ENCODE measurements at places on chromosomes 3 and 15.

GRCh38 chr15:39429898-39430357 lies 151.0 kb upstream of the THBS1 start:
- no peak for DNase-seq

DNA sequence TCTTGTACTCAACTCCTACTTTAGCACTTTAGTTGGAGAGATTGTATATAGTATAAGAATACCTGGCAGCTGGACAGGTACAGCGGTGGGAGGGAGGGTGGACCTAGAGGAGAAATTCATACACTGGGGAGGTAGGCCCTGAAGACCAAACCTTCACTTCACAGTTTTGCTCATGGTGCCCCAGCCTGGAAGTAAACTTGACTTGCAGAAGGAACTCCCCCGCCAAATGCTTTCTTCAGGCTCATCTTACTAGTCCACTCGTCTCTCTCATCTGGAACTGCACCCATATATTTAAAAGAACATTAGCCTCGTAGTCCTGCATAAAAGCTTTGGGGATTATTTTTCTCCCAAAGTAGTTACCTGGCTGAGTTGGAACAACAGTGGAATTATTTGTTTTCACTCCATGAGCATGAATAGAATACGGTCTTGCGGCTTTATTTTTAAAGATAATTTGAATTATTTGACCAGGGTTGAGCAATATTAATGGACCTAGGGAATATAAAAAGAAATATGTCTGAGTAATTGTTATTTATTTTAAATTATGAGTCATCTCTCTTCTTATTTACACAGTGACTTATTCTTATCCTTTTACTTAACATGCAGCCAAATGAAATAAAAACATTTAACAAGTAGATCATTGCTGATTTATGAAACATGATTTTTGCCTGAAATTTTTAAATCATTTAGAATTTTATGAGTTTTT lies 25.5 kb upstream of the CP start:
- no peak for DNase-seq

DNA sequence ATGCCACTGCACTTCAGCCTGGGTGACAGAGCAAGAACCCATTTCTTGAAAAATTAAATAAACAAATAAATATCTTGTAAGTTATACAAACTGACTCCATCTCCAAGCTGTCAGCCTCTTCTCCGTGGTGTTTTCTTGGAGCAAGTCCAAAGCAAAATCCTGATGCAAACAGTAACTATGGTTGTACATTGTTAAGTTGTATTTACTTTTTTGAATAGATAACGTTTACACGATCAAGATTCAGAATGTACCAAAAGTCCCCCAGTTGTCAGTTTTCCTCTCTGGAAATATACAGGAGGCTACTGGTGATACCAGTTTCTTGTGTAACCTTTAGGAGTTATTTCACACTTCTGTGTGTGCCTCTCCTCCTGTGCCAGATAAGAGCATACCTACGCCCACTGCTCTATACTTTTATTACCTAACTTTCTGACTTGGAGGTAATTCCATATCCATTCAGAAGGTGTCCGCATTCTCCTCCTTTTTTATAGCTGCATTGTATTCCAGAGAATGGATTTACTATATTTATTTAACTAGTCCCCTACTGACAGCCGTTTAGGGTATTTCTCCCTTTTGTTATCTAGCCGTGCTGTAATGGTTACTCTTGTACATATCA lies 14.2 kb downstream of the CMTM7 start:
- no peak for DNase-seq

DNA sequence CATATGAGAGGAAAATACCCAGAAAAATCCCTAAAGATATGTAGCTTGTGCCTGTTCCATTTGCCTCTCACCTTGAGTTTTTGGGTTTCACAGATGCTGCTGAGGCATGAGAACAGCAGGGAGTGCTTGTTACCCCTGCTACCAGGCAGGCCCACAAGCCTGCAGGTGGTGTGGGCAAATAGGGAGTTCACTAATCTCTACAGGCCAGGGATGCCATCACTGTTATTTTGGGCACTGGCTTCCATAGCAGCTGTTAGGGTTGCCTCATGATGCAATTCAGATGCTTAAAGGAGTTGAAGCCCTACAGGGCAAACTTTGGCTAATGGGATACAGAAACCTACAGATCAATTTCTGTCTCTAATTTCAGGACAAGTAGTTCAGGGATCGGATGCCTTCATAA lies 873.5 kb downstream of the OTOL1 start:
- no peak for DNase-seq

- DNase-seq = peak; percentile 94
Observed at GRCh38 chr3:108662142-108662738, 72.7 kb downstream of the DZIP3 start.

- no peak for DNase-seq
Observed at GRCh38 chr3:18246336-18247060, 178.6 kb downstream of the SATB1 start.

- DNase-seq = peak; percentile 64
Observed at GRCh38 chr3:64530434-64531049, 157.3 kb downstream of the ADAMTS9 start.

GRCh38 chr3:72821161-72821781 lies 27.0 kb downstream of the SHQ1 start:
- DNase-seq = peak; percentile 69

GRCh38 chr3:71130471-71131374 lies 452.8 kb downstream of the FOXP1 start:
- DNase-seq = peak; percentile 88

DNA sequence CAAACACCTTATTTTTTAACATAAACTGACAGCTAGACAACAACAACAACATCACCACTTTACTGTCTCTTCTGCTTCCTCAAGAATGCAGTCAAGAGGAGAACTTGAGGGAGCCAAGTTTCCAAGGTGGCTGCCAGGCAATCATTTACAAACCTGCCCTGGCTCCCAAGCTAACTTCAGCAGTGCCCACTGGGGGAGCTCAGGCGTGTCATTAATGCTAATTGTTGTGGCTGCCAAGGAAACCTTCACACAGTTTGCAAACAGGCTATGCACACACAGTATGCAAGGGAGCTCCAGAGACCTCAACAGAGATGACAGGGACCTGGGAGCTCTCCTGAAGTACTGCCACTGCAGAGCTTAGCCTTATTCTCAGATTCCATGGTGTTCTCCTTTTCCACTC lies 2.1 kb downstream of the DZIP1L start:
- peak; percentile 35 for DNase-seq

GRCh38 chr3:123658852-123659206 lies 74.0 kb upstream of the HACD2 start:
- no peak for DNase-seq

DNA sequence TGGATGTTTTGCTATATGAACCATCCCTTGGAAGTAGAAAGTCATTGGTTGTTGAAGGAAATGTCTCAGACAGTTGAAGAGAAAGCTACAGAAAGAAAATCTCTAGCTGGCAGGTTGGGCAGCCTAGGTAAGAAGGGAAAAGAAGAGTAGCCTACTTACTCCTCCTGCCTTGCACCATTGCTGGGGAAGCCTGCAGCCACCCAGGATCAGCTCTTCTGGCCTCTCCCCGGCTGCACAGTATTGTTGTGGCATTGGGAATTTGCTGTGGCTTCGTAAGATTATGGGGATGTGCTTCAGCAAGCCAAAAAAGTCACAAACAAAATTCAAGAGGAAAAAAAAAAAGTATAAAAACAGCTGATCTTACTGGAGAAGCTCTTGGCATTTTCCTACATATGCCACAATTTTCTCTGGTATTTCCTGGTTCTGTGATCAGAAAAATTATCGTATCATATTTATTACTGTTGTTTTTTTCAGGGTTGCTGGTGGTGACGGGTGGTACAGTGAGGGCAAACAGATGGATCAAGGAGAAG lies 154.2 kb downstream of the TIGIT start:
- no peak for DNase-seq

GRCh38 chr3:50623840-50624474 lies 7.0 kb downstream of the MAPKAPK3 start:
- peak; percentile 51 for DNase-seq

DNA sequence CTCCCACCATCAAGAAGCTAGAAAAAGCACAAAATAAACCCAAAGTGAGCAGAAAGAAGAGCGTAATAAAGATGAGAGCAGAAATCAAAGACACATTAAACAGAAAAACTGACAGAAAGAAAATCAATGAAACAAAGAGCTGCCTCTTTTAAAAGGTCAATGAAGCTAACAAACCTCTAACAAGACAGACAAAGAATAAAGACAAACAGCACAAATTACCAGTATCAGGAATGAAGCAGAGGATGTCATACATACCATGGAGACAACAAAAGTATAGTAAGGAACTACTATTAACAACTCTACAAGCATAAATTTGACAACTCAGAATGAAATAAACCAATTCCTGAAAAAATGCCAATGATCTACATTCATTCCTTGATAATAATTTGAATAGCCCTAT lies 15.0 kb downstream of the C3orf70 start:
- DNase-seq = no peak

- DNase-seq = no peak
Observed at GRCh38 chr3:11085093-11085840, 69.0 kb upstream of the HRH1 start.

- DNase-seq = no peak
Observed at GRCh38 chr15:83398626-83399025, 48.5 kb upstream of the SH3GL3 start.

GRCh38 chr3:122782804-122783203 lies 10.8 kb downstream of the HSPBAP1 start:
- DNase-seq = no peak

DNA sequence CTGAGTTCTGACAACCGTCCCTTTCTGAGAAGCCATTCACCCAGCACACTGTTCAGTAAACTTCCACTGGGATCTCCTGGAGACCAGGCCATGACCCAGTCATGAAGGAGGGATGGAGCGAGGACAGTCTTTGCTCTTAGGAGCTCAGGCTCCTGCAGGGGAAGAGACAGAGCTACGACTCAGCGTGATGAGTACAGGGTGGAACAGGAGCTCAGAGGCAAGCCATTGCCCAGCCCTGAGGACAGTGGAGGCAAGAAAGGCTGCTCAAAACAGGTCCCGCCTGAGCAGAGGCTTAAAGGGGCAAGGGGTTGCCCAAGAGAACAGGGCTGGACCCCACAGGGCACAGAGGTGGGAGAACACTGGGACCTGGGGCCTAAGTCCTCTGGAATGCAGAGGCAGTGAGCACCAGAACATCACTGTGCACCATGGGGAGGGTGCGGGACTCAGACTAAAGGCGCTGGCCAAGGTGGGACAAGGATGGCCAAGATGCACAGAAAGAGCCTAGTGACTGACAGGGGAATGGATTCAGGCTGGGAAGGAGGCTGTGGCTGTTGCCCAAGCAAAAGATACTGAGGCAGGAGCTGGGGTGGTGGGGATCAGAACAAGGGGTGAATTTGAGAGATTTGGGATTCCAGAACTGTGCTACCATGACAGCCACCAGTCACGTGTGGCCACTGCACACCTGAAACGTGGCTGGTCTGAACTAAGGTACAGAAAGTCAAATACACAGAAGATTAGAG lies 25.8 kb downstream of the TMEM43 start:
- DNase-seq = no peak

DNA sequence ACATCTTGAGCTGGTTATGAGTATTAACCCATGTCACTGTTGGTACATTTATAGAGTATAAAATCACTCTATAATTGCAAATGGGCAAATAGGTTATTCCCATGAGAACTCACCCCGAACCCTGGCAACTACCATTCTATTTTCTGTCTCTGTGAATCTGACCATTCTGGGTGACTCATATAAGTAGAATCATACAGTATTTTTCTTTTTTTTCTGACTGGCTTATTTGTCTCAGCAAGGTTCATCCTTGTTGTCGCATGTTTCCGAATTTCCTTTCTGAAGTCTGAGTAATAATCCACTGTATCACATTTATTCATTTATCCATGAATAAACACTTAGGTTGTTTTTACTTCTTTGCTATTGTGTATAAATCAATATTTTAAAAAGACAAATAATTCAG lies 59.9 kb upstream of the CHRM5 start:
- DNase-seq = no peak

GRCh38 chr3:143648708-143649107 lies 199.6 kb downstream of the SLC9A9 start:
- DNase-seq = peak; percentile 19

- peak; percentile 61 for DNase-seq
Observed at GRCh38 chr3:150764566-150764965, 1.6 kb upstream of the SIAH2 start.

- DNase-seq = no peak
Observed at GRCh38 chr3:129341331-129342141, 62.9 kb downstream of the HMCES start.

DNA sequence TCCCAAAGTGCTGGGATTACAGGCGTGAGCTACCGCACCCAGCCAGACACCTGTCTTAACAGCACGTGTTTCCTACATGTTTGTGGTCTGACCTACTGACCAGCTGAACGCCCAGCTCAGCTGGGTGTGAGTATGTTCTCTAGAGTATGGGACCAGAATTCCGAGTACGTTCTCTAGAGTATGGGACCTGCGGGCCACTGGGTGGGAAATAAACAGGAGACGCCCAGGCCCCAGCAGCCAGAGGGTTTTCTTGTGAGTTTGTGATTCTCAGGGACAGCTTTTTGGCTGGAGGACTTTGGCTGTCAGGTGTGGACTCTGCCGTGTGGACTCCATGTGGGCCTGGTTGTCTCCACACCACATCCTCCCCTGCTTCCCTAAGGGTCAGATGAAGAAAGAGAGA lies 87.3 kb downstream of the CHRD start:
- DNase-seq = no peak

- no peak for DNase-seq
Observed at GRCh38 chr3:176978441-176978840, 218.8 kb downstream of the TBL1XR1 start.

GRCh38 chr3:23863060-23863459 lies 53.7 kb downstream of the NKIRAS1 start:
- no peak for DNase-seq

GRCh38 chr3:113802795-113803455 lies 35.7 kb upstream of the GRAMD1C start:
- no peak for DNase-seq

DNA sequence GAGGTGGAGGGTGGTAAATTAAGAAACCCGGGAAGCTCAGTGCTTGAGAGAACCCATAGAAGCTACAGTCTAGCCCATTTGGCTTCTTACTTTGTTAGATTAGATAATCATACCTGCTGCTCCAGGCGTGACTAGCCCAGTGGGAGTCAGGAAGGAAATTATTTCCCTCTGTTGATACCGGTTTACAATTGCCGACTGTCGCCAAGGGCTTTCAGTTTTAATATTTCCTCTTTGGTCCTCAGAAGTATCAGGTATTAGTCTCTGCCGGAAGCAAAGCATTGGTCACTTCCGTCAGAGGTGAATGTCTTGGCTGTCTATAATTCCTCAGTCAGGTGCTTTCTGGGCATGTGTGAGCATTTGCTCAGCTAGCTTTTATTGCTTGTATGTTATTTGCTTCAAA lies 75.2 kb downstream of the LPP start:
- no peak for DNase-seq

- DNase-seq = no peak
Observed at GRCh38 chr3:98791341-98792325, 28.5 kb downstream of the ST3GAL6 start.

- DNase-seq = no peak
Observed at GRCh38 chr3:117629505-117629904, 919.9 kb downstream of the TUSC7 start.

DNA sequence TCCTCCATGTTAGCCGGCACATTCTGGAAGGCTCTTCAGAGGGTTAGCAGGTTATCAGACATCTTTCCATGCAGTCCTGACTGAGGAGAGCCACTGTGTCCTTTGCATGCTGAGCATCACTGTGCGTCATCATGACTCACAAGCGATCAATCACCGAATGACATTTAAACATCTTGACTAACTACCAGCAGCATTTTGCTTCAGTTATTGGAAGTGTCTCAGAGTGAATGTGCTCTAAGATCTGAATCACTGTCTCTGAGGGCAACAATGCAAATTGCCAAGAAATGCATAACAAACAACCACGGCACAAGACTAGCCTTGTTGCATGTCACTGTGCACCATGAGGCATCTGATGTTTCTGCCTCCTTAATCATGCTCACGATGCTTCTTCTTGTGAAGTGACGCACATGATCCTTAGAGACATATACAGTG lies 18.3 kb upstream of the ATP8B4 start:
- DNase-seq = no peak

Measured in hematopoietic multipotent progenitor cell treated with erythropoietin and hydrocortisone succinate and interleukin-3 and kit ligand, for 6 days (in vitro differentiated cells).